ENCODE measurements at places on chromosomes 6 and 20.

DNA sequence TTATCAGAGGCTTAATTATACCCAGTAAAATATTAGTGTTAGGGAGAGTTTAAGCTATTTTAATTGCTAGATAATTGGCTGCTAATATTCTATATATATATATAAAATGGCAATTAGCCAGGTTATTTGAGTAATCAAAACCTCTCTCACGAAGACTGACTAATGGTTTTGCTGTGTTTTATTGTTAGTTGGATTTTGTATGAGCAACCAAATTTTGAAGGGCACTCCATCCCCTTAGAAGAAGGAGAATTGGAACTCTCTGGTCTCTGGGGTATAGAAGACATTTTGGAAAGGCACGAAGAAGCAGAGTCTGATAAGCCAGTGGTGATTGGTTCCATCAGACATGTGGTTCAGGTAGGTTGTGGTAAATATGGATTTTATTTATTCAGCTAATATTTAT is 102.2 kb downstream of the RTN4IP1 start:
- DNase-seq, result no peak

DNA sequence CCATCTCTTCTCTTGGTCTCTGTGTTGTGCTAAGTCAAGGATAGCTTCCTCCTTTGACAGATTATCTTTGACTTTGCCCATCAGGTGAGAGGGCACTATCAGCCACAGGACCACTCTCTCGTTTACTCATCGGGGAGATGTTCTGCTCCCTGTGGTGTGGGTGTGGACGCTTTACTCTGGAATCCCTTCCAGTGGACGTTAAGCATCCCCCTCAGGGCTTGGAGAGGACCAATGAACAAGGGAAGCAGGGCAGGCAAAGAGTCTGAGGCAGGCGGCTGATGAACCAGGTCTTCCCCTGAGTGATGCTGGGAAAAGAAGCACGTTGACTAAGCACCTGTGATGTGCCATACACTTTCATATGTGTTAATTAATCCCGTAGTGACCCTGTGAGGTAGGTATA is 21.0 kb upstream of the RNF24 start:
- no peak for DNase-seq

GRCh38 chr20:52529826-52530225 is 338.2 kb upstream of the ZFP64 start:
- DNase-seq, result no peak

GRCh38 chr20:64041781-64042053 is 5.7 kb downstream of the C20orf204 start:
- DNase-seq, result no peak
